Temporal lobe (tissue), 4 donors: ENCODE measurements at places on chromosomes 2 and 18. TPM values are rescaled to one million over a fixed set of nuclear protein-coding genes. Genes with fewer than 3 reads are reported as not detected.

The MPP4 gene
- 0.25 TPM for total RNA-seq

The SPATA3 gene
- not detected for total RNA-seq

The CROCC2 gene
- not detected for total RNA-seq

The GAL3ST2 gene
- total RNA-seq: 0.74 TPM

The IL1B gene
- 0.49 TPM for total RNA-seq

The REEP1 gene
- total RNA-seq: 125 TPM

The LYG2 gene
- total RNA-seq: not detected

The EFEMP1 gene
- 3.9 TPM for total RNA-seq

The ANKRD36B gene
- total RNA-seq: 197 TPM

The CXXC1 gene
- 29.5 TPM for total RNA-seq

The MYL1 gene
- not detected for total RNA-seq

The NYAP2 gene
- total RNA-seq: 12.5 TPM

The IL36A gene
- not detected for total RNA-seq
